Keratinocyte (primary cell): ENCODE measurements at places on chromosomes 12 and 14. TPM values are rescaled to one million over a fixed set of nuclear protein-coding genes. Genes with fewer than 3 reads are reported as not detected.
A peak's percentile ranks its signal among the peaks of the same experiment; 100 is the strongest.

DNA sequence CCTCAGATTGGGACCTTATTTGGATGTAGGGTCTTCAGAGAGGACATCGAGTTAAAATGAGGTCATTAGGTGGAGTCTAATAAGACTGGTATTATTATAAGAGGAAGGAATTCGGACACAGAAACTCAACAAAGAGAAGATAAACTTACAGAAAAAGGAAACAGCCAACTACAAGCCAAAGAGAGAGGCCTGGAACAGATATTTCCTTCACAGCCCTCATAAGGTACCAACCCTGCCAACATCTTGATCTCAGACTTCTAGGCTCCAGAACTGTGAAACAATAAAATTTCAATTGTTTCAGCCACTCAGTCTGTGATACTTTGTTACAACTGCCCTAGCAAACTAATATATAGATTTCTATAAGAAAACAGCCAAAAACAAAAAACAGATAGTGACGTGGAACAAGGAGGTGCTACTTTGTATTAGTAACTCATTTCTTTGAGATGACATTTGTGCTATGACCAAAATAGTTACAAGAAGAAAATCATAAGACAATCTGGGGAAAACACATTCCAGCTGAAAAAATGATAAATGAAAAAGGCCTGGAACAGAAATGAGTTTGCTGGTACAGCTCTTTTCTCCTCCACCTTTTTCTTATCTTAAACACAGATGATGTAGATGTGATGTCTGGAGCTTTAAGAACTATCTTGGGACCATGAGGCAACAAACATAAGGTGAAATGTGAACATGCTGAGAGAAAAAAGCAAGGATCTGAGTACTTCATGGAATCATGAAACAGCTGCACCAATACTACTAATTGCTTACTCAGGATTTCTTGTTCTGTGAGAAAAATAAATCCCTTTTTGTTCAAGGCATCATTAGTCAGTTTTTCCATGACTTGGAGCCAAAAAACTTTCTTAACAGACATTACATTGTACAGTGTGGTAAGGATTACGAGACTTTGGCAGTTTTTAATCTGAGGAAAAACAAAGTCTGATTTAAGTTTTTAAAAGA, 243.2 kb downstream of the ANO6 start:
- no peak for DNase-seq

DNA sequence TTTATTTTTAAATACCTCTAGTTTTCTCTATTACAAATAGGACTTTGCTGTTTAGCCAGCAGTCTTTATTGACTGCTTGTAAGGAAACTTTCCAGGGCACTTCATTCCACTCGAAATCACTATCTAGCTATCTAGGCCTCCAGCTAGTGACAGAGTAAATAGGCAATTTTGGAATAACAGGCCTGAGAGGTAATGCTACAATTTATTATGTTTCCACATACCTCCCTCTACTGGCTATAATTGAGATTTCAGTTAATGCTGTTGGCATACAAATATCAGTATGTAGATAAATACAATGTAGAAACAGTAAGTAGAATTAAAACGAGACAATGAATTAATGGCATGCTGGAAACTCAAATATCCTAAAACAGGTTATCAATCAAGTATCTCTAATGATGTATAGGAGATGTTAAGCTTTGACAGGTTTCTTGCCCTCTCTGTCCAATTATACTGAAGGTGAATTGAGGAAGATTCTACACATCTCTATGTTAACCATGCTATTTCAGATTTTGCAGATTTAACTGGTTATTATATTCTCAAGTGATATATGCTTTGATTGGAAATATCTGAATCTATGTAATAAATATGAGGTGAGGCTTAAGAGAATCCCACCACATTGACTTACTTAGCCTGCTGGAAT, 7.2 kb downstream of the DTD2 start:
- no peak for DNase-seq

DNA sequence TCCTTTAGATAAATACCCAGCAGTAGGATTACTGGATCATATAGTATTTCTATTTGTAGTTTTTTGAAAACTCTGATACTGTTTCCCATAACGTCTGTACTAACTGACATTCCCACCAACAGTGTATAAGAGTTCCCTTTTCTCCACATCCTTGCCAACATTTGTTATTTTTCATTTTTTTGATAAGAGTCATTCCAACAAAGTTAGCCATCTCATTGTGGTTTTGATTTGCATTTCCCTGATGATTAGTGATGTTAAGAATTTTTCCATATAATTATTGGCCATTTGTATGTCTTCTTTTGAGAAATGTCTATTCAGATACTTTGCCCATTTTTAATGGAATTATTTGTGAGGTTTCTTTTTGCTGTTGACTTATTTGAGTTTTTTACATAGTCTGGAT, 486.0 kb downstream of the FLRT2 start:
- DNase-seq = no peak

GRCh38 chr12:16785524-16785923, 179.6 kb upstream of the LMO3 start:
- DNase-seq = no peak

DNA sequence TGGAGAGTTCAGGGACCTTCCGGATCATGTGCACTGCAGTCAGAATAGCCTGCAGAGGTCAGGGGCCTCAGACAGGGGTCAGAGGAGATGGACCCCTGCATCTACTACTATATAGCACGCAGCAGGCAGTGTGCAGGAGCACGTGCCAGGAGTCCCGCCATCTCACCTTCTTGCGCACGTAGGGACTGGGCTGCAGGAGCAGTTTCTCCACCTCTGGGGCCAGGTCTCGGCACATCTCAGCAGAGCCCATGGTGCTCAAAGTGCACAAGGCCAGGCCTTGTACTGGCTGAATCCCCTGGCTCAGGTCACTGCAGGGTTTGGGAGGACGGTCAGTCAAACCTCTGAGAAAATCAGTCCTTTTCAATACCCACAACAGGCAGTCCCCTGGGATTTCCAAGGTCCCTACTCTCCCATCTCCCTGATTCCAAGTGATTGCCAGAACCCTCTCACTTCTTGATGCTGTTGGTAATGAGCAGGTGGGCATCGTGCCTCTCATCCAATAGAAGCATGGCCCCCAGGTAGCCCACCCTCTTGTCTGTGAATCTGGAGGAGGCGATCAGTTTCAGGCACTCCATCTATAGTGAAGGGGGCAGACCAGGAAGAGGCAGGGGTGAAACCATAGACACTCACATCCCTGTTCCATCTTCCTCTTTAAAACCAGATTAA, 1.3 kb downstream of the AP1G2 start:
- no peak for DNase-seq

DNA sequence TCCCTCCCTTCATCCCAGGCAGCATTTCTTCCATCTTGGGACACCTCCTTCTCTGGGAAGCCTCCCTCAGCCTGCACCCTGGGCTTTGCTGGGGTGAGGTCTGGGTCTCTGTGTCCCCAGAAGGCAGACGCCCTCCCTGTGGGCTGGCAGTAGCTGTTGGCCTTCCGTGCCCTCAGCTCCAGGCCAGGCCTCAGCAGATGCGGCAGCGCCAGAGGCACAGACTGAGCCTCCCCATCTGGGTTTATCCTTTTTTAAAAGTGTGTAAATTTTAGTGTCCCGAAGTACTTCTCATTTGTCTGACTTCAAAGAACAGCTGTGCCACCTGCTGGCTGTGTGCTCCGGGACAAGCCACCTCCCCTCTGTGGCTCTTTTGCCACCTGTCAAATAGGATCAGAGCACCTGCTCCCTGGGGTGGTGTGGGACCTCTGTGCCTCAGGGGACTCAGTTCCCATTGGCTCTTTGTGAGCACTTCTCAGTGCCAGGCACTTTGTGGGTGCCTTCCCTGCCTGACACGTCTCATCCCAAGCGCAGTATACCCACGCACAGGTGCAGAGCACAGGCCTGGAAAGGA, 11.1 kb downstream of the EXOC3L4 start:
- no peak for DNase-seq

The NPAS3 gene
- 0.01 to 0.07 TPM (median 0.01 TPM) in 3 replicates for polyA plus RNA-seq

The KRT2 gene
- 0.03 to 0.69 TPM (median 0.48 TPM) in 3 replicates for polyA plus RNA-seq

The RTL1 gene
- not detected in 3 replicates for polyA plus RNA-seq

The ITPK1 gene
- 67.8 to 75.9 TPM (median 68.9 TPM) in 3 replicates for polyA plus RNA-seq

GRCh38 chr12:6970096-6970527, 352 bp downstream of the PHB2 start:
- no peak for DNase-seq

DNA sequence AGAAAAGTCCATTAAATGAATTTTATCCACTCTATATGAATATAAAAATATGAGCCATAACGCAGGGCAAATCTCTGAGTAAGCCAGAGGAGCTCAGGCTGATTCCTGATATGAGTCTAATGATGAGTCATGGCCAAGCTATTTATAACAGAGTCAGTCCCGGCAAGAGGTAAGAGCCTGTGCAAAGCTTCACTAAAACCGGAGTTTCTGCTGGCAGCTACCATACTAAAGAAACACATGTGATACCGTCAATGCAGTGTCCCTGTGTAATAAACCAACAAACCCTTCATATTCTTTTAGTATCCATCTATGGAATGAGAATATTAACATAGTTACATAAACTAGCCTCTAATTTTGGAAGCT, 319.4 kb downstream of the KCNC2 start:
- DNase-seq = peak; percentile 84

DNA sequence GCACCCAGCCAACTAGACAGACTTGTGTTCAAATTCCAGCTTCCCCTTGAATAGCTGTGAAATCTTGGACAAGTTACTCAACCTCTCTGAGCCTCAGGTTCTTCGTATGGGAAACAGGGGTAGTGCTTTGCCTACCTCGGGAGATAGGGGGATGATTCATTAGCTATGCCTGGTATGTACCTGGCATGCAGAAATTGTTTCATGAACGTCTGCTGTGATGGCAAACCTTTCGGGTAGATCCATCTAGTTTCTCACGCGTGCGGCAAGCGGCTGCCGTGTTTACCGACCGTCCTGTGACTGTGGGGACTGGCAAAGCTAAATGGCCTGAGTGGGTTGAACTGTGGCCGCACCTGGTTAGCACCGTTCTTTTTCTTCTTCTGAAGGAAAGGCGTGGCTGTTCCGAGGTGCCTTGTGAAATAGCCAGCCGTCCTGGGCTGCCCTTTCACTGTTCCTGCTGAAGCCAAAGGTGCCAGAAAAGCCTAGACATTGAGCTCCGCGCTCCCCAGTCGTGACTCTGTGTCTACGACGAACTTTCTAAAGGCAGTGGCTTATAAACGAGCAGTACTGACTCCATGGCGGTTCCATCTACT, 40.6 kb upstream of the MED13L start:
- no peak for DNase-seq

DNA sequence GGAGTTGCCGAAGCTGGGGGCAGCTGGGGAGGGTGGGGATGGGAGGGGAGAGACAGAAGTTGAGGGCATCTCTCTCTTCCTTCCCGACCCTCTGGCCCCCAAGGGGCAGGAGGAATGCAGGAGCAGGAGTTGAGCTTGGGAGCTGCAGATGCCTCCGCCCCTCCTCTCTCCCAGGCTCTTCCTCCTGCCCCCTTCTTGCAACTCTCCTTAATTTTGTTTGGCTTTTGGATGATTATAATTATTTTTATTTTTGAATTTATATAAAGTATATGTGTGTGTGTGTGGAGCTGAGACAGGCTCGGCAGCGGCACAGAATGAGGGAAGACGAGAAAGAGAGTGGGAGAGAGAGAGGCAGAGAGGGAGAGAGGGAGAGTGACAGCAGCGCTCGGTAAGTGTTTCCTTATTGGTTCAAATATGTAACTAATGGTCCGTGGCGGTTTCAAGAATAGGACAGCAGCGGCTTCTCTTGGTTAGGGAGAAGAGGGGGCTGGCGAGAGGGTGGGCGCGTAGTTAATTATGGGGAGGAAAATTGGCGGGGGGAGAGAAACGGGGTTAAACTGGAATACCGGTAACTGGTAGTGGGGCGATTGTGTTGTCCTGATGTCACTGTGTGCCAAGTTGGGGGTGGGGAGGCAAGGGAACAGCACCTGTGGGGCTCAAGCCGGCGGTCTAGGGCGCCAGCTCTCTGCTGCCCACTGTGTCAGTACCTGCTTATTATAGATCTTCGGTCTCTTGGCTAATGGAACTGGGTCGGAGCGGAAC, 8.4 kb downstream of the HOXC8 start:
- no peak for DNase-seq

GRCh38 chr12:21877293-21877982, 63.8 kb downstream of the ABCC9 start:
- DNase-seq = no peak

The EIF2S3B gene
- 0.42 to 0.66 TPM (median 0.52 TPM) in 3 replicates for polyA plus RNA-seq

DNA sequence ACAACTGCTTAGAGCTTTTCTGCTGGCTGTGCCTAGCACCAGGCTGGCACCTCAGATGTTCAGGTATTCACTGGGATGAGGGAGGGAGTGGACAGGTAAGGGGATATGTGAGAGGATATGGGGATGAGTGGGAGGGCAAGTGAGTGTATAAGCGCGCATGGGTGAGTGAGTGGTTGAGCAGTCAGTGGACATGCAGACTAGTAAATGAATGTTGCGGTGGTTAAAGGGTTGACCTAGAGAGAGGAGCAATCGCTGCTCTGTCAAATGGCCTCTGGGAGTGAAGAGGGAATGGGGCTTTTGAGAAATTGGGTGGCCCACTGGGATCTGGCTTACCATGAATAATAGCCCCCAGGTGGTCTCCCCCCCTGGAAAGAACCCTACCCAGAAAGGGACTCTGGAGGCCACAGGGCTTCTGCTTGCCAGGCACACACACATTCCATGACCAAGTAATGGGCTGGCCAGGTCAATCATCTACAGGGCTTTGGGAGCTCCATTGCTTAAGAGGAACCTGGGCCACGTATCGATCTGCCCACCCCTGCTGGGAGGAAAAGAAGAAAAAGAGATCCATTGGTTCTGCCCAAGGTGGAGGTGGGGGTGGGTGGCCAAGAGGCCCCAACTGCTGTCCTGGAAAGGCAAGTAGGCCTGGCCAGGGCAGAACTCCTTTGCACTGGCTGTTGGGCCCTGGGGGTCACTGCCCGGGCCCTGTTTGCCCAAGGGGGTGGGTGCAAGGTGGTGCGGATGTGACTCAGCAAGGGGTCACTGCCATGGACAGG, 30.8 kb upstream of the ZFP36L1 start:
- DNase-seq = no peak

DNA sequence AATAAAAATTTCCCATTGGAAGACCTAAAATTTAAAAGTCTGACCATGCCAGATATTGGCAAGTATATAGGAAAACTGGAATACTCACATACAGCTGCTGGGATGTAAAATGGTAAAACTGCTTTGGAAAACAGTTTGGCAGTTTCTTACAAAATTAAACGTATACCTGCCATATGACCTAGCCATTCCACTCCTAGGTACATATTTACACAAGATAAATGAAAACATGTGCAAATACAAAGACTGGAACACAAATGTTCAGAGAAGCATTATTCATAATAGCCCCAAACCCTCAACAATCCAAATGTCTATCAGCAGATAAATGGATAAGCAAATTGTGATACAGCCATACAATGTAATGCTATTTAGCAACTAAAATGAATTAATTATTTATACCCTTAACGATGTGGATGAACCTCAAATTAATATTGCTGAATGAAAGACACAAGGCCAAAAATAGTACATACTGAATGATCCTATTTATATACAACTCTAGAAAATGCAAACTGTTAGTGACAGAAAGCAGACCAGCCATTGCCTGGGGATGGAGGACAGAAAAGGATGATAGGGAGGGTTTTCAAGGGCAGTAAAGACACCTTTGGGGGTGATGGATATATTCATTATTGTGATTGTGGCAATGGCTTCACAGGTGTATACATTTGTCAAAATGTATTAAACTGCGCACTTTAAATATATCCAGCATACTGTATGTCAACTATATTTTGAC, 21.3 kb upstream of the TCP11L2 start:
- DNase-seq = no peak
